Kidney capillary endothelial cell (primary cell): ENCODE measurements at places on chromosomes 13 and 19.

DNA sequence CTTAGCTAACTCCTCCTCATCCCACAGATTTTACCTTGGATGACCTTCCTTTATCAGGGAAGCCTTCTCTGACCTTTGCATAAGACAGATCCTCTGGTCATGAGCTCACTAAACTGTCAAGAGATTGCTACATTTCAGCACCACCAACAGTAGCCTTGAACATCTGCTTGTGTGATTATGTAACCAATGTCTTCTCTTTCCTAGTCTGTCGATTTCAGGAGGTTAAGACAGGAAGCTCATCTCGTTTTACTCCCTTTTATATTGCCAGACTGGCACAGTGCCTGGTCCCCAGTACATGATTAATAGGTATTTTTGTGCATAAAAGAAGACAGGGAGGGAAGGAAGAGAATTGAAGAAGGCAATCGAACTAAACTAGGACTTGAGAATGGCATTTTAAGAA lies 1697.7 kb downstream of the EFNB2 start:
- DNase-seq: no peak

DNA sequence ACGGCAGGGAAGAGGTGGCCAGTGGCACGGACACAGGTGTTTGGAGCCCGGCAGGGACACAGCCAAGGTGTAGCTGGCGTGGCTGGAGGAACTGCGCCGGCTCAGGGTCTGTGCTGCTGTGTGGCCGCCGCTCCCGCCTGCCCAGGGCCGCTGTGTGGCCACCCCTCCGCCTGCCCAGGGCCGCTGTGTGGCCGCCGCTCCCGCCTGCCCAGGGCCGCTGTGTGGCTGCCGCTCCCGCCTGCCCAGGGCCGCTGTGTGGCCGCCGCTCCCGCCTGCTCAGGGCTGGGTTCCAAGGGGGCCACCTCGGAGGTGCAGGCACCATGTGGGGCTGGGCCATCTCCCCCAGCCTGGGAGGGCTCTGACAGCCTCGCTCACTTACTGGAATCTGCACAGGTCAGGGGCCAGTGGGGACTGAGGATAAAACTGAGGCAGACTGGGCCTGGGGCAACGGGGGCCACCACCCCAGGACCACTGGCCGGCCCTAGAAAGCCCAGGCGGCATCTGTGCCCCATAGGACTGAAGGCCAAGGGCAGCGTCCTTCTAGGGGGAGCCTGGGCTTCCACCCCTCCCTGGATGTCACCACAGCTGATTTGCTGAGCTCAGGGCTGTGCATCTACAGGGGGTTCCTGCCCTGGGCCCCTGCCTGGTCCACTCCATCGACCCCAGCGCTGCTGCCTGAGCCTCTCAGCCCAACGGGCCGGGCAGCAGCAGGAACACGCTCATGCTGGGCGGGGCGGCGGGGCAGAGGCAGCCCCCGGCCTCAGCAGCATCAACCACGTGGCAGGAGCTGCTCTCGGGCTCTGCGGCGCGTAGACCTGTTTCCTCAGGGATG lies 21.5 kb downstream of the C13orf46 start:
- DNase-seq: no peak

GRCh38 chr19:40321566-40322270 lies 26.5 kb downstream of the C19orf47 start:
- no peak for DNase-seq

DNA sequence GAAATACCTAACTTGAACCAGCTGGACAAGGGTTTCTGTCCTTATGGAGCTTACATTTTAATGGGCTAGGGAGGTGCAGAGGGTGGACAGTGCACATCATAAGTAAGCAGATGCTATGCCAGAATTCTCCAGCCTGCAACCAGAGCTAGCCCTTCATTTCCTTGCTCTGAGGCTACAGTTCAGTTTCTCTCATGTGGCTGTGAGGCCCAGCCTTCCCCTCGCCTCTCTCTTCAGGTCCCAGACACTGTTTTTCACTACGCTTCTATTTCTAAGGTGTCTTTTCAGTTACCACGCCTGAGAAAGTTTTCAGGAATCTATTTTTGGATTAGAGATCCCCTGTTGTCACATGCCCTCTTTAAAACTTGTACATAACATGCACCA lies 141.9 kb downstream of the PCCA start:
- DNase-seq: no peak

- peak; percentile 50 for DNase-seq
These were observed 845 bp downstream of the SPRY2 start for GRCh38 chr13:80339912-80340650.
